ENCODE measurements at places on chromosomes 7 and 10. TPM values are rescaled to one million over a fixed set of nuclear protein-coding genes. Genes with fewer than 3 reads are reported as not detected.

The NME8 gene
- not detected for total RNA-seq

The SFXN2 gene
- 6.8 TPM for total RNA-seq

The LRMDA gene
- 10.4 TPM for total RNA-seq

The ZNF25 gene
- 5.2 TPM for total RNA-seq
